ENCODE measurements at places on chromosomes 1 and 21.

DNA sequence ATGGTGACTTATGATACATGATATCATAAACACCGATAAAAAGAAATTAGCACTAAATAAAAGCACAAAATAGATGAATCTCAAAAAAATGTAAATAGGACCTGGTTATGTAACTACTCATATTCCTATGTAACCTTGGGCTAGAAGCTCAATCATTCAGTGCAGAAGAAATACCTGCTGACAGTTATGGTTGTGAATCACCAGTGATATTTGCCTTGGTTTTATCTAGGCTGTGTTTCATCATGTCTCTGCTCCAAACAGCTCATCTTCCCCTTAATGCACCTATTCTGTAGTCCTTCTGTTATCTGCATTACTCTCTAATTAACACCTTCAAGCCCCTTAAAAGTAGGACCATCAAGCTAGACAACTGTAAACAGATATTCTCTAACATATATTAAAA lies 16.3 kb upstream of the PIGC start:
- no peak for DNase-seq

DNA sequence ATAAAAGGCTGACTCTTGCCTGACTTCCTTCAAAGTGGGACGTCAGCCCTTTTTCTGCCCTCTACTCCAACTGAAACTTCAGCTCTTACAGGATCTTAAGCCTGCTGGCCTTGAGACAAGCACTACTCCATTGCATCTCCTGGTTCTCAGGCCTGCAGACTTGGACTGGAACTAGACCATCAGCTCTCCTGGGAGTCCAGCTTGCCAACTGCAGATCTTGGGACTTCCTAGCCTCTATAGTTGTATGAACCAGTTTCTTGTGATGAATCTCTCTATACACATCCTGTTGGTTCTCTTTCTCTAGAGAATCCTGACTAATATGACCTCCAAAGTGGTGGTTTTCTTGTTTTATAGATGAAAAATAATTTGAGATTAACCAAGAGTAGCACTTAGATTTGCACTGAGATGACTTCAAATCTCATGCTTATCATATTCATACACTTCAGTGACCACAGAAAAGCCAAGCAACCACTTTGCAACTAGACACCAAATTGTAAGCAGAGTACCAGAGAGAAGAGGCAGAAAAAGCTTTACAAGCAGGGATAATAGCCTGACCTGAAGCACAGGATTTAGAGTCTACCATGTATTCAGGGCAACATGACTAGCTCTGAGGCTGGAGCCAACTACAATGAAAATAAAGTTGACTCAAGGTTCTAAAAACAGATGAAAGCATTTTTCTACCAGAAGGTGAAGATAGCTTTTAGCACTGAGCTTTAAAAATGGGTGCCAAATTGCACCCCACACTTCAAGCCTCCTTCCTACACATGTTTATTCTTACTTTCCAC lies 661.3 kb upstream of the USP24 start:
- no peak for DNase-seq

DNA sequence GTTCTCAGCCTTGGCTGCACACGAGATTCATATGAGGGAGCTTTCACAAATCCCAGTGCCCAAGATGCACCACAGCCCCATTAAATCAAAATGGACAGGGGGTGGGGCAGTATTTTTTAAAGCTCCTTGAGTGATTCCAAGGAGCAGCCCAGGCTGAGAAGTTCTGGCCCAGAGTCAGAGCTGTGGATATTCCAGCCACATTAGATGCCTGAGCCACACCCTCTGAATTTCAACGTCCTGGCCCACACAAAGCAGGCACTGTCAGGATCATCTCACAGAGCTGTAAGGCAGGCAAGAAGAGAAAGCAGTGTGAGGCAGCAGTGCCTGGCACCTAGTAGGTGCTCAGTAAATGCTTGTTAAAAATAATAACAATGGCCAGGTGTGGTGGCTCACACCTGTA lies 37.4 kb downstream of the PAX7 start:
- no peak for DNase-seq

- peak; percentile 38 for DNase-seq
These were observed 102.8 kb downstream of the CASZ1 start for GRCh38 chr1:10693497-10694273.

- no peak for DNase-seq
These were observed 38.7 kb downstream of the CHAF1B start for GRCh38 chr21:36423771-36424433.

- no peak for DNase-seq
These were observed 26.2 kb downstream of the RHBDL2 start for GRCh38 chr1:38915352-38915948.

GRCh38 chr1:211640301-211640630 lies 35.2 kb downstream of the NEK2 start:
- no peak for DNase-seq

DNA sequence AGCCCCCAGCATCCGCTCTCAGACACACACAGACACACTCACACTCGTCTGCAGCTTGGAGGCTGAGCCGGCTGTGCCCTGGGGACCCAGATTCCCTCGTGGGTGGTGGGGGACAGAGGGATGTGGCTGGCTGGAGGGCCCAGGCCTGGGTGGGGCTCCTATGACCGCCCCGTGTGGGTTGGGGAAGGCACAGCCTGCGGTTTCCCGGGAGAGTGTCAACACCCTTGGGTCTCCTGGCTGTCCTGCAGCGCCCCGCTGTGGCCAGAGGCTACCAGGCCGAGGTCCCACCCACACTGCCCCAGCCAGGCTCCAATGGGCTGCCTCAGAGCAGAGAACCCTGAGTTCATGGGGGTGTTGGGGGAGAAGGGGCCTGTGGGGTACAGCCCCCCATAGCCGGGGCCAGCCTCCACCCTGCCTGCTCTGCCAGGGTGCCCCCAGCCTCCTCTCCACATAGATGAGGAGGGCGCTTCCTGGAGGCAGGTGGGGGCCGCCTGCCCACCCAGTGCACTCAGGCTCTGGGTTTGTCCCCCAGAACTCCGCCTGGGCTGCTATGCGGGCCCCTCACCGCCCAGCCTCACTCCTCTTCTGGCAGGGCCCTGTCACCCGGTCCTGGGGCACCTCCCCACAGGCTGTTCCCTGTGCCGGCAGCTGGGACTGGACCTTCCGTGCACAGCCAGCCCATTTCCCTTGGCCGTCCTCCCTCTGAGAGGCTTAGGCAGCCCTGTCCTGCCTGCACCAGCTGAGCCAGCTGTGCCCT lies at the start of gene TTC34:
TTC34 (minus strand) TSS at position 159 of the 757 bp plus-strand sequence. CDS start 866 bp downstream, outside the sequence.
- DNase-seq, result peak; percentile 52

DNA sequence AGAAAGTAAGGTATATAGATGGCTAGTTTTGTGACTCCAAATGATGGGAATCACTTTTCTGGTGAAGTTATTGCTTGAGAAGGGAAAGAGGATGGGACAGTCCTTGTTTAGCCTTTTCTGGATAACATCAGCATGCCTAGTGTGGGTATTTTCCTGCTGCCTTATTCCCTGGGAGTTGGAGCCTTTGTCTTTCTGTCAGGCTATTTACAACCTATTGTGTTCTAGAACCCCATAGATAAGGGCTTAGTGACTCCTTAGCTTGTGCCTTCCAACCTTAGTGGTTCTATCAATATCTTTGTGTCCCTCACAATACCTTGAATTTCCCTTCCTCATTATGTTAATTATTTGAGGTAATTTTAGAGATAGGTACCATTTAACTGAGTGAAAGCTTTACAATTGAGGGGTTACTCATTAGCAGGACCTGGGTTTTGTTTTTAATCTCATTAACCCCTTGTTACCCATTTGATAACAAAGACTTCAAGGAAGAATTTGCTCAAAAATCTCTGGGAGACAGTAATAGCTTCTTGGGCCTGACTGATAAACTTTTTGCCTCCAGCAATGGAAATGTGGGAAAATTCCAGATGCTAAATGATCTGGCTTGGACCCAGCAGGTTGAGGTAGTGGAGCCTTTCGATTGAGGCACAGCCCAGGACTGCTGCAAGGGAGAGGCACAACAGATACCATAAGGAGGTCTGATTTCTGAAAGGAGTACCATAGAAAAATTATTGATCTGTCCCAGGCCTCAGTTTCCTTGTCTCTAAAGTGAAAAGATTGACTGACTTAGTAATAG lies 49.0 kb downstream of the CACHD1 start:
- no peak for DNase-seq

- peak; percentile 39 for DNase-seq
These were observed 46.3 kb downstream of the HTR6 start for GRCh38 chr1:19710825-19711611.

DNA sequence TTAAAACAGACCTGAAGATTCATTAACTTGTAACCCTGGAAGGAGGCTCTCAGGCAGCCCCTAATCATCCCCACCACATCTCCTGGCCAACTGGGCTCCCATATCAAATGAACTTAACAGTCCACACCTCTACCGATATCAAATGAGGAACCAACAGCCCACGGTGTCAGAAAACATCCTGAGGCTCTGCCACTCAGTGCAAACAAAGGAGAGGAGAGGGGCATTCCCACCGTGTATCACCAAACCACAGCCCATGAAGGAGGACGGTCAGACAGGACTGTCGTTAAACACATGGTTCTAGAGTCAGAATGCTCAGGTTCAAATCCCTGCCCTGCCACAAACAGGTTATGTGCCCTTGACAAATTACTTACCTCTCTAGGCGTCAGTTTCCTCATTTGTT lies 52.5 kb downstream of the ERI3 start:
- no peak for DNase-seq

DNA sequence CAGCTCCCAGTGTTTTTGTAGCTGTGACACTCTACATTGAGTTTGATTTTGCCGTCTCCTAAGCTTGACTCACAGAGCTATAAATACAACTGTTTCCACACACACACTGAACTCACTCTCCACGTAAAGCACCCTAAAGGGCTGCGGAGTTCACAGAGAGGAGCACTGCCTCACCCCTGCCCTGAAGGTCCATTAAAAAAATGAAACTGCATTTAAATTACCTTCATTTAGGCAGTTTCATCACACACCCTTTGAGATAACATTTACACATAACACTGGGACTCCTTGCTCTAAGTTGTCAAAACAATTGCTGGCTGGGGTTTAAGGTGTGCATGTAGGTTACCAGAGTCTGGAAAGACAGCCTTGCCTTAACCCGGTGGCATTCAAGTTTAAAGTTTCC lies 137.1 kb upstream of the MAGI3 start:
- DNase-seq, result no peak

GRCh38 chr1:113981962-113982931 lies 3.0 kb downstream of the OLFML3 start:
- DNase-seq, result no peak

GRCh38 chr1:156419854-156420204 lies 50.8 kb downstream of the RHBG start:
- peak; percentile 52 for DNase-seq

DNA sequence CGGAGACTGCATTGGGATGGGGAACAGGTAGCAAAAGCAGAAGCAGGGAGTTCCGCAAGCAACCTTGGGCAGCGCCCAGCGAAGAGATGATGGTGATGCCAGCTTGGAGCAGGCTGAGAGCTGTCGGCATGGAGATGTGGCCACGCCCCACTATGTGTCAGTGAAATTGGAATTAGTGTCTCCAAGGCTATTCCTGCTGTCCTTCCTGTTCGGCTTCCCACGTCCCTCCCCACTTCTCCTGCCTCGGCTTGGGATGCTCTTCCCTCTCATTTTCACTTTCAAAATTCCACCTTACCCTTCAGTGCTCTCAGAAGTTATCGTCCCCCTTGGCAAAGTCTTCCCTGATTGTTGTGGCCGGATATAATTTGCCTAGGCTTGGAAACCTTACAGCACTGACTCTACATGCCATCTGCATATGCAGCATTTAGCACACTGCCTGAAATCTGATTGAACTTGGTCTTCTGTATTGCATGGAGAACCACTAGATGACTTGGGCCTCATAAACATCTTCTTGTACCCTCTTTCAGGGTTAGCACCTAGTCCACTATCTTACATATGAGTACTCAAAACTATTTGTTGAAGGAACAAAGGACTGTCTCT lies 270.7 kb upstream of the RUNX1 start:
- DNase-seq, result no peak

DNA sequence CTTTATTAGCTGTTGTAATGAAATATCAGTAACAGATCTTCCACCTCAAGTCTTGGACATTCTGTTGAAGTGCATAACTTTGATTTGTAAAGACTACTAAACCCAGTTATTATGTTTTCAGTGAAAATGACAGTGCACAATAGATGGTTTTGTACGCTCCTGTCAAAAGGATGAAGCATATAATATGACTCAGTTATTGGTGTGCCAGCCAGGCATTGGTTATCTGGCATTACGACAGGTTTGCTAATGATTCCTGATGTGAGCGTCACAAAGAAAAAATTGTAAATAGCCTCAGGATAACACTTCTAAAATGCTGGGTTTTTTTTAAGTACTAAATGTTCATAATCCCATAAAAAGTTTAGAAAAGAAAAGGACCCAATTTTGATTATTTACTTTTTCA lies 147.9 kb downstream of the MAGI3 start:
- no peak for DNase-seq

DNA sequence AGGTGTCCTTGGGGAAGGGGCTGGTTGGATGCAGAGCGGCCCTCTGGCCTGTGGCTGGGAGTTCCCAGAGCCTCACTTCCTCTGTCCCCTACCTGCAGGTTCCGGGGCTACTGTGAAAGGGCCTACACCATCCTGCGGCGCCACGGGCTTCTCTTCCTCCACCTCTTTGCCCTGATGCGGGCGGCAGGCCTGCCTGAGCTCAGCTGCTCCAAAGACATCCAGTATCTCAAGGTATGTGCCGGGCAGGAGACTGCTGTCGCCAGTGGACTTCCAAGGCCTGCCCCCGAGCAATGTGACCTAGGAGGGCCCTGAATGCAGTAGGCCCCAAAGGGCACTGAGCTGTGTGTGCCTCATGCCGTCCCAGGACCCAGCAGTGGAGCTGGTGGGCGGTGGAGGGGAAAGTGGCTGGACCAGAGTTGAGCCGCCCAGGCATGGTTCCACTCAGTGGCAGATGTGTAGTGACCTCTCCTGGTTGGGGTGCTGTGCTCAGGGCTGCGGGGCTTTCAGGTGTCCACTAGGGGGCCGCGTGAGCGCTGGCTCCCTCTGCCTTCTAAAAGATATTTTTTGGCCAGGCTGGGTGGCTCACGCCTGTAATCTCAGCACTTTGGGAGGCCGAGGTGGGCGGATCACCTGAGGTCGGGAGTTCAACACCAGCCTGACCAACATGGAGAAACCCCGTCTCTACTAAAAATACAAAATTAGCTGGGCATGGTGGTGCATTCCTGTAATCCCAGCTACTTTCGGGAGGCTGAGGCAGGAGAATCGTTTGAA lies 73.4 kb downstream of the PIK3CD start:
- DNase-seq, result peak; percentile 73

- DNase-seq, result no peak
These were observed 98.7 kb upstream of the VAV3 start for GRCh38 chr1:108063703-108064102.

DNA sequence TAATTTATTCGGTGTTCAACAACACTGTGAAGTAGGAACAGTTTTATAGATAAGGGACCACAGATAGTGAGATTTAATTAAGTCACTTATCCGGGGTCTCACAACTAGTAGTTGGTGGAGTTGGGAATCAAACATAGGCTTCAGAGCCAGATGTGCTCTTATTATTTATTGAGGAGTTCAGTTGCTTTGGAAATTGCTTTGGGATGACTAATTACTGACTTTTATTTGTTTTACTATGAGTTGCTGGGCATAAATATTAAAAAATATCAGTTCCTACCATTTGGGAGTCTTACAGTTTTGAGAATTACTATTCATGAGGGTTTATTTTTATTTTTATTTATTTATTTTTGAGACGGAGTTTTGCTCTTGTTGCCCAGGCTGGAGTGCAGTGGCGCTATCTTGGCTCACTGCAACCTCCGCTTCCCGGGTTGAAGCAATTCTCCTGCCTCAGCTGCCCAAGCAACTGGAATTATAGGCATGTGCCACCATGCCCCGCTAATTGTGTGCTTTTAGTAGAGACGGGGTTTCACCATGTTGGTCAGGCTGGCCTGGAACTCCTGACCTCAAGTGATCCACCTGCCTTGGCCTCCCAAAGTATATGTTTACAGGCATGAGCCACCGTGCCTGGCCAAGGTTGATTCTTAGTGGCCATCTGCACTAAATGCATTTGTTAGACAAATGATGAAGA lies 27.7 kb downstream of the THRAP3 start:
- no peak for DNase-seq
